ENCODE measurements at places on chromosomes 5 and 9.
A peak's percentile ranks its signal among the peaks of the same experiment; 100 is the strongest.

DNA sequence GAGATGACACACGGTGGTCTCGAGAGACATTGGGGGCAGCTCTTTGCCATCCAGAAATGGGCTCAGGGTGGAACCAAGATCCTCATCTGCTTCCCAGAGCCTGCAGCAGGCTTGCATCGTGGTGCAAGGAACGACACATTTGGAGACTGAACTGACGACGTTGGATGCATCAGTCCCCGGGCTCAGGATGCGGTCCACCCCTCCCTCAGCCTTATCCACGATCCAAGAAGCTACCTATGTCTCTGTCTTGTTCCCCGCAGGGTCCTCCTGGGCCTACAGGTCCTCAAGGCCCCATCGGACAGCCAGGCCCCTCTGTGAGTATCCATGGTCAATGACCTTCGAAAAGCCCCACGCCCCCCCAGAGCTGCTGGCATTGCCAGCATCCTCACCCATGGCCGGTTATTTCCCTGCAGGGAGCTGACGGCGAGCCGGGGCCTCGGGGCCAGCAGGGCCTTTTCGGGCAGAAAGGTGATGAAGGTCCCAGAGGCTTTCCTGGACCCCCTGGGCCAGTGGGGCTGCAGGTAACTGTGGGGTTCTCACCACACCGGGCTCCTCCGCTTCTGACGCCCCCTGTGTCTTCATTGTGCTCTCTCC, 69.4 kb upstream of the FCN2 start:
- DNase-seq, result no peak

DNA sequence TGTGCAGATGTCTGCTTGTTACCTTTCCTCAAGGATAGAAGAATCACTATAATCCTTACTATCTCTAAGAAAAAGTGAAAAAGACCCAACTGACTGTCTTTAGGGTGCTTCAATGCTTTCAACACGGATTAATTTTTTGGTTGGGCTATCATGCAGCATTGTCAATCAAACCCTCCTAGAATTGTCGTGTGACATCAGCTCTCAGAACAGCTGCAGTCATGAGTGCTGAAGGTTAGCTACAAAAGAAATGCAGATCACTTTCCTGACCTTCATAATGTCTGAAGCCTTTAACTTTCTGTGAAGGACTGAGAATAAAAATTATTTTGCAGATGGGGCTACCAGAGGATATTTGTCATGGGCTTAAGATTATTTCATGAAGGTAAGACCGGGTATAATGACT, 107.9 kb upstream of the EFNA5 start:
- no peak for DNase-seq

GRCh38 chr9:82563094-82563493, 499.8 kb downstream of the RASEF start:
- no peak for DNase-seq

- DNase-seq, result no peak
Measured at GRCh38 chr9:14782286-14783051, 59.9 kb upstream of the CER1 start.

DNA sequence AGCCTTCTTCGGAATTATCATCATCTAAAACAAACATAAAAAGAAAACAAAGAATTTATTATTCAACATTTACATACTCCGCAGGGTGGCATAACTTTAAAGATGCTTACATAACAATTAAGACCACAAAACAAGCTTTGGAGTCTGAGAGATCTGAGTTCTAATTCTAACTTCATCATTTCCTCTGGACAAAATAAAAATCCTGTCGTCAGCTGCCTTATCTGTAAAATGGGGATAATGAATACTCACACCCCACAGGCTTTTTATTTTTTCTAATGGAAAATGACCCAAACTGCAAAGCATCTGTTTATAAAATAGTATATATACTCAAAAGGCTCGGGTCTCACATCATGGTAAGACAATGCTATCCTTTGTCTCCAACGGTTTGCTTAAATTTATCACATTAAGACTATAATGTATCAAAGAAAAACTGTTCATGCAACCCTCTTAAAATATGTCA, 4.3 kb downstream of the ARRDC3 start:
- DNase-seq, result no peak

GRCh38 chr5:6763191-6763590, 50.0 kb downstream of the TENT4A start:
- no peak for DNase-seq

DNA sequence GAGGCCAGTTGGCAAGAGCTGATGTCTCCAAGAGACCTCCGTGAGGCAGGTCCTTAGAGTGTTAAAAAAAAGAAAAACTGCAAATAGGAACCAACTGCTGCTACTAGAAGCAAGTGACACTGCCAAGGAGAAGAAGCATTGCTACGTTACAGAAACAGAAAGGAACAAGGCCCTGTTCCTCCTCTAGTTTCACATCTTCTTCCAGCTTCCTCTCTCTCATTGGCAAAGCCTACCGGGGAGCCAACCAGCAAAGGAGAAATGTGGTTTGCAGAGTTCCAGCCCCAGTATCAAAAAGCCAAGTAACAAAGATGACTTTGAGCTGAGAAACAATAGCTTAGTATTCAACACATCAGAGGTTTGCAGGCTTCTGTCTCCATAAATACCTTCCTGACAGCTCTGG, 145.9 kb downstream of the PRELID2 start:
- no peak for DNase-seq

GRCh38 chr9:84935528-84936117, 266.1 kb downstream of the NTRK2 start:
- no peak for DNase-seq

DNA sequence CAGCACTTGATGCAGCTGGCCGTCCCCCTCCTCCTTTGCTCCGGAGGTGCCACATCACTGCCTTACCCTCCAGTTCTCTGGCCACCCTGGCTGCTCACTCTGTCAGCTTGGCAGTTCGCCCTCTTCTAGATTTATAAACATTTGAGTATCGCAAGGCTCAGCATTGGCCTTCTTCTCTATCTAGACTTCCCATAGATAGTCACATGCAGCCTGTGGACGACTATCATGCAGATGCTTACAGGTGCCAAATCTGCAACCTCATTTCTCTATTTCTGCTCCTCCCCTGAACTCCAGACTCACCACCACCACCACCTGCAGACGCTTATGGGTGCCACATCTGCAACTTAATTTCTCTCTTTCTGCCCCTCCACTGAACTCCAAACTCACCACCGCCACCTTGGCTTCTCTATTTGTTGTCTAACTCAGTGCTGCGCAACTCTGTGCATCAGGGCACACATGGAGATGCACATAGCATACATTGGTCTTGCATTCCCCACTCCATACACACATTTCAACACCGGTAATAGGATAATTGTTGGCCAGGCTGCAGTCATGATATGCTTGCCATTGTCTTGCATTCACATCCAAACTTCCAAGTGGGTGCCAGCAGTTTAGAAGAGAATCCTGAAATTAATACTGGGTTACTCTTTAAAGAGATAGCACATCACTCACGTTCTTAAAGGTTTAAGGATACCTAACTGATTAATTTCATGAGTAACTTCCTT, 1.9 kb upstream of the DAP start:
- DNase-seq, result no peak

DNA sequence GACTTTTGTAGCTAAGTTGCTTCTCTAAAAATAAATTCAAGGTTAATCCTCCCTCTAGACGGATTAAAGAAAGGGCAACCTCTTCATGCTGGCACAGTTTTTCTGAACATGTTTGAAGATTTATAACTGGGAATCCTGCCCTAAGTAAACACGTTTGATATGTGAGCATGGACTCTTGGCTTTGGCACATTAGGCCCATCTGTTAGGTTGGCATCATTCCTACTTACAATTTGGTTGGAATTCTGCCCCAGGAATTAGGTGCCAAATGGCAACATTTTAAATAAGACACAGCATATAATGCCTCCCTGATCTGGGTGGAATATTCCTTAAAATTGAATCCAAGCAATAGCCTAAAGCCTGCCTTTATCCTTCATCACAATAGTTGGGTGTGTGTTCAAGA, 372.3 kb upstream of the CDH18 start:
- no peak for DNase-seq

- DNase-seq, result no peak
Measured at GRCh38 chr9:36123515-36123914, 13.0 kb upstream of the GLIPR2 start.

DNA sequence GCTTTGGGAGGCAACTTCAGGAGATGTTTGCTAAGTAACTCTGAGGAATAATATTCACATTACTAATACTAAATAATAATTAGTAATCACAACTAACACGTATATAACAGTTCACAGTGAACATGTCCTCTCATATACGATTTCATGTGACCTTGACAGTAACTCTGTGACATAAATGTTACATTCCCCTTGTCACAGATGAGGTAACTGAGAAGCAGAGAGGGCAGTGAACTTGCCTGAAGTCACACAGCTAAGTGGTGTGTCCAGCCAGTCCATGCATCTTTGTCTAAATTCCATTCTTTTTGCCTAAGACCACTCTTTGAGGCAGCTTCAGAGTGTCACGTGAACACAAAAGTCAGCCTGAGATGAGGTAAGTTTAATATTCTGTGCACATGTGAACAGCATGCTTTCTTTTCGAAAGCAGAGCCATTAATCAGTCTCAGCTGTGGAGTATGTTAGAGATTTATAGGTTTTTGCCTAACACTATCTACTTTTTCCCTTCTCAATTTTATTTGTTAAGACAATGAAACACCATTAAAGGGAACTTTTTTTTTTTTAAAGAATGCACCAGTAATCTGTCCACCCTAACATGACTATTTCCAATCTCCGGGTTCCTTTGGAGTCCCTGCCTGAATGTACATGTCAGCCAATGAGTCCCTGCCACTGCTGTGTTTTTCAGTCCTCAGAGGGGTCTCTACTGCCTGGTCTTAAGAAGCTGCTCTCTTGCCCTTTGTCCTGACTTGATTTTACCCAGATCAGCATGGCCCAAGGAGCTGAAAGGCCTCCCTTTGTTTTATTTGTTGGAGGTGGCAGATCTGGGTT, 43.5 kb downstream of the SH3PXD2B start:
- no peak for DNase-seq

GRCh38 chr5:131272307-131272706, 8.5 kb downstream of the CDC42SE2 start:
- no peak for DNase-seq

GRCh38 chr5:77629509-77630113, 8.9 kb downstream of the OTP start:
- DNase-seq, result peak; percentile 30

GRCh38 chr5:156641686-156642085, 208.4 kb upstream of the PPP1R2B start:
- DNase-seq, result no peak

DNA sequence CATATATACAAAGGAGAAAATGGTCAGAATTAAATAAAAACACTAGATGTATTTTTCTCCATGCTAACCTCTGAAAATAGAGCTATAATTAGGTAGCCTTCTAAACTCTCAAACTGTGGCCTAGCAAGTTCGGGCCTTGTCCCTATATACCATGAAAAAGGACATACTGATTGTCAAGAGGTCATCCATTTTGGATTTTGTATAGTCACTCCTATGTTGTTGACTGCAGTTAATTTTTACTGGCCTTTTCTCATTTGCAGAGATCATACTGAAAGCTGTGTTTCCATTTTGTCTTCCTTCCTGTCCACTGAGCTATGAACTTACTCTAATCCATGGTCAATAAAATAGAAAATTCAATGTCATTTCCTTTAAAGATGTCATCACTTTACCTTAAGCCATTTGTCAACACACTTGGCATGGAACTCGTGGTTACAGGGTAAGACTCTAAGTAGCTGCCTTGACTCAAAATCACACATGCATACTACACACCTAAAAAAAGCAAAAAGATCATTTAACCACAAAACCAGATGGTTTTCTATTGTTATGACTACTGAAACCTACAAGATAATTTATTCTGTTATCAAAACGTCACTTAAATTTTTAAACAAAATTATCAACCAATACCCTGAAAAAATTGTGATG, 58.0 kb downstream of the RNF38 start:
- DNase-seq, result no peak

GRCh38 chr5:27845248-27845647, 806.9 kb upstream of the CDH9 start:
- no peak for DNase-seq

GRCh38 chr5:127683008-127683407, 20.2 kb upstream of the CCDC192 start:
- no peak for DNase-seq

DNA sequence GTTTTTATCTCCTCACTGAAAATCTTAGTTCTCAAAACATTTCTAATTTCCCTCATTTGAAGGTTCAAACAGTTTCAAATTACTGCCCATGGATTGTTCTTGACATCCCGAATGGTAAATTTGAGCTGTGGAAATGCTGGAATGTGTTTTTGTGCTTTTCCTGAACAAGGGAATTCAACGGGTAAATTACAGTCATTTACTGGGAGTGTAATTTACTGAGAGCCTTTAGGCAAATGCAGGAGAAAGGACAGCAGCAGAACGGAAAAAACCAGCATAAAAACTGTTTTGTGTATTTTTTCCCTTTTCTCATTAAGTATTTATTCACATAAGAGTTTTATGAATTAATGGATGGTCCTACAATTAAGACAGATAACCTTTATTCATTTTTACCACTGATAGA, 139.2 kb downstream of the PBX3 start:
- peak; percentile 41 for DNase-seq

DNA sequence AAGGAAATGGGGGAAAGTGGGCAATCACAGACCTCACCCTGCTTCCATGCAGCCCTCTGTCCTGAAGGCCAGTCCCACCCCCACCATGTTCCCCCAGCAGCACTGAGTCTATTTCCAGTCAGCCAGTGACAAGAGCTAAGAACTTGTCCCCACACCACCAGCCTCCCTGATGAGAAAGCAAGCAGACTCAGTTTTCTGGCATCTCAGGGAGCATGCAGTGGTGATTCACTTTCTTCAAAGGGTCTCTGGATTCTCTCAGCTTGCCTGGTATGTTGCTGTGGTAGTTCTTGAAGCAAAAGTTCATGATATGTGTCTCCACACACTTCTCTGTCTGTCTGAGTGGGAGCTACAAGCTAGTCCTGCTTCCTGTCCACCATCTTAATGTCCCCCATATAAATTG, 799.9 kb upstream of the TYRP1 start:
- DNase-seq, result no peak

GRCh38 chr9:123395276-123395688, 39.3 kb downstream of the CRB2 start:
- peak; percentile 21 for DNase-seq

- DNase-seq, result no peak
Measured at GRCh38 chr9:82091100-82091499, 102.5 kb downstream of the SPATA31D1 start.

GRCh38 chr5:109788596-109788995, 98.9 kb downstream of the MAN2A1 start:
- DNase-seq, result no peak

DNA sequence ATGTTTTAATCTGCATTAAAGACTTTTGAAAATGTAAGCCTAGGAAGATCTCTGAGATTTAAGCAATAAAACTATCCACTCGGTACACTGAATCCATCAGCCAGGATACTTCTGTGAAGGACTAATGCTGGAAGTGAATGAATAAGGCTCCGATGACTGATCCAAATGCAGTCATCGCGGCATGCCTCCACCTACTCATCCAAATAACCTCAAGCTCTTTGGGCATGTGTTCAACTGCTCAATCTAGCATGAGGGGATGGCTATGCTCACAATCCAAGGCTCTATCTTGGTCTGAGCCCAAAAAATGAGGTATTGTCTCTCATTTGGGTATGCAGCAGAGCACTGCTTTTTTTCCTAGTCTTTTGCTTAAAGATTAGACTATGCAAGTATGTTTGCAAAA, 19.2 kb downstream of the MARCHF3 start:
- no peak for DNase-seq
